ENCODE measurements at places on chromosomes 4 and X.

DNA sequence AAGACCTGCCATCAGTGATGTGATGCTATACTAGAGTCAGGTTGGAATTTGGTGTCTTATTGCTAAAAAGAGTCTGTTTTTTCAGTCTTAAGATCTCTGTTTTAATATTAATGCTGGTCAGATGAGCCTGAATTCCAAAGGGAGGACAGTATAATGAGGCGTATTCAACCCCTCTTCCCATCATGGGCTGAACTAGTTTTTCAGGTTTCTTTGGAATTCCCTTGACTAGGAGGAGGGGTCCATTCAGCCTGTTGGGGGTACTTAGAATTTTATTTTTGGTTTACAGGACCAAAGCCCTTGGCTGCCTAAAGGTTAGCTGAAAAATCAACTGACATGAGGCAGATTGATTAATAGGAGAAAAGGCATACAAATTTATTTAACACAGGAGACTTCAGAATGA is 24.1 kb upstream of the PI4K2B start:
- DNase-seq: no peak

GRCh38 chr4:13953083-13953482 is 325.6 kb upstream of the BOD1L1 start:
- no peak for DNase-seq

DNA sequence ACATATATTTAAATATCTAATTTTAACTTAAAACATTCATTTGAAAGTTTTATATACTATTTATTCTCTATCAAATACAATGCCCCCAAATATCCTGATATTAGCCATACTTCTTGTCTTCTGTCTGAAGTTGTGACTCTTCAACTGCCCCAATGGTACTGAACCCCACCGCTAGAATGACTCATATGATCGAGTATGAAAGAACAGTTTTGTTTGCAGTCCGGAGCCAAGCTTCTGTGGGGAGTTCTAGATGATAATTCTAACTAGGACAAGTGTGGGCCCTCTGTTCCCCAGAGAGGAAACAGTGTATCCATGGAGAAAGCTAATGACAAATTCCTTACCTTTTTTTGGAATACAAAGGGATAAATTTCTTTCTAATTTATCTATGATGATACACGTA is 24.7 kb upstream of the CT47A1 start:
- no peak for DNase-seq

DNA sequence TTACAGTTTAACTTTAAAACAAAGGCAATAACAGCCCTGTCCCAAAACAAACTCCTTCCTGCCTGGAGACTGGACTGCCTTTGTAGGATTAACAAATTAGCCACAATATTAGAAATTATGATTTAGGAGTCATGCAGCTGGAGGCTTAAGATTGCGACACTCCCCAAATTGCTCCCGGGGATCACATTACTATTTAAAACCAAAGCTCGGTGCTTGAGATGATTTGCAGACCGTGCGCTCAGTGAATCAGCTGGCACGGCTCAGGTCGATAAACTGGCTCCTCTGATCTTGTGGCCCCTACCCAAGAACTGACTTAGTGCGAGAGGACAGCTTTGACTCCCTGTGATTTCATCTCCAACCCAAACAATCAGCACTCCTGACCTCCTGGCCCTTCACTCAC is 829.3 kb downstream of the NLGN4X start:
- DNase-seq: no peak
